ENCODE measurements at places on chromosomes 4 and X.

DNA sequence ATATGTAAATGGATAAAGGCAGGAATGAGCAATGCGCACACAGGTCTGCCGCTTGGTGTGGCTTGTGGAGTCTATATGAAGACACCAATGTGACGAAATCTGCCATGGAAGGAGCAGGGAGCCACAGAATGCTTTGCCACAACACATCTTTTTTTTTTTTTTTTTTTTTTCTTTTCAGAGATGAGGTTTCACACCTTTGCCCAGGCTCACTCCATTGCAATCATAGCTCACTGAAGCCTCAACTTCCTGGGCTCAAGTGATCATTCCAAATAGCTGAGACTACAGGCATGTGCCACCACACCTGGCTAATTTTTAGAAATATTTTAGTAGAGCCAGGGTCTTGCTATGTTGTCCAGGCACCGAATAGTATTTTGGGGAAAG lies 17.4 kb upstream of the SLC34A2 start:
- DNase-seq: no peak

GRCh38 chr4:11904846-11905739 lies 476.4 kb upstream of the HS3ST1 start:
- no peak for DNase-seq

DNA sequence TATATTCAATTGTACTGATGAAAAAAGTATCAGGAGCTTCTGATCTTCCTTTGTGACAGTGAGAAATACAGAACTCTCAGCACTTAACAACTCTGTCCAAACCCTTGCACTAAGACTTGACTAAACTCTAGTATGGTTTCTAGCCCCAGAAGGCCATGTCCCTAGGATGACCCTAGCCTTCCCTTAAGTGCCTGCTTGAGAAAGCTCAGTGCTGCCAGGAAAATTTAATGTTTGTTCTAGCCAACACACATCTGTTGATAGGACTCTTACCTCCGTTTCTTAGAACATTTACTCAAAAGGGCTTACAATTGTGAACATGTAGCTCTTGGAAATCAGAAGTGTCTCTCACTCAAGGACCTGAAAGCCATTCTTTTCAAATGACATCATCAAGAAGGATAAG lies 1055.2 kb upstream of the FTHL17 start:
- DNase-seq: no peak

GRCh38 chr4:15348236-15348635 lies 79.6 kb upstream of the C1QTNF7 start:
- DNase-seq: no peak

DNA sequence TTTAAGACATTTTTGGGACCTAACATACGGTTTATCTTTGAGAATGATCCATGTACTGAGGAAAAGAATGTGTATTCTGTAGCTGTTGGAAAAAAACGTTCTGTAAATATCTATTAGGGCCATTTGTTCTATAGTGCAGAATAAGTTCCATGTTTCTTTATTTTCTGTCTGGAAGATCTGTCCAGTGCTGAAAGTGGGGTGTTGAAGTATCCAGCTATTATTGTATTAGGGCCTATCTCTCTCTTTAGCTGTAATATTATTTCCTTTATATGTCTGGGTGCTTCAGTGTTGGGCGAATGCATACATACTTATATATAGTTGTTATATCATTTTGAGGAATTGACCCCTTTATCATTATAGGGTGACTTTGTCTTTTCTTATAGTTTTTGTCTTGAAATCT lies 24.7 kb downstream of the MAGEC1 start:
- no peak for DNase-seq

DNA sequence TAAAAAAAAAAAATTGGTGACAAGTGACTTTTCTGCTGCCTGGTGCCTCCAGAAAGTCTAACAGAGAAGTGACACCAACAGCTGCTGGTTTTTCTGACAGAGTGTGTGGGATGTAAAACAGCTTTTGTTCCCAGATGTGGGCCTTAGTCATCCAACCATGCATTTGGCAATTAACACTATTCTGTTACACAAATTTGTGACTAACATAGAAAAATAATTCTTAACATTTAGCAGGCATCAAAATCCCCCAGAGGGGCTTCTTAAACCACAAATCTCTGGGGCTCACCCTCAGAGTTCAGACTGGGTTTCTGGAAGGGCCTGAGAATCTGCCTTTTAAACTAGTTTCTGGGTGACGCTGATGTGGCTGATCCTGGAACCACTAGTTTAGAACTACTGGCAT lies 100.5 kb upstream of the PCDH7 start:
- DNase-seq: no peak

DNA sequence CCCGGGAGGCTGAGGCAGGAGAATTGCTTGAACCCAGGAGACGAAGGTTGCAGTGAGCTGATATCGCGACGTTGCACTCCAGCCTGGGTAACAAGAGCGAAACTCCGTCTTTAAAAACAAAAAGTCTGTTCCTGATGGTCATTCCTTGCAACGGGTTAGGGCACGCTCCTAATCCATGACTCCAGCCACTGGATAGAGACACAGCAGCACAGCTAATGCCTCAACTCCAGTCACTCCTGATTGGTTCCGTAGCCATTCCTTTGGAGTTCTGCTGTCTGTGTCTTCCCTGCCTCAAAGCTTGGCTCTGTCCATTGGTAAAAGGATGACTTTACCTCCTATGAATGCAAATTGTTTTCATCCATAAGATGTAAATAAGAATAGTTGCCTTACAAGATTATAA lies 44.3 kb upstream of the FAM9A start:
- DNase-seq: no peak

DNA sequence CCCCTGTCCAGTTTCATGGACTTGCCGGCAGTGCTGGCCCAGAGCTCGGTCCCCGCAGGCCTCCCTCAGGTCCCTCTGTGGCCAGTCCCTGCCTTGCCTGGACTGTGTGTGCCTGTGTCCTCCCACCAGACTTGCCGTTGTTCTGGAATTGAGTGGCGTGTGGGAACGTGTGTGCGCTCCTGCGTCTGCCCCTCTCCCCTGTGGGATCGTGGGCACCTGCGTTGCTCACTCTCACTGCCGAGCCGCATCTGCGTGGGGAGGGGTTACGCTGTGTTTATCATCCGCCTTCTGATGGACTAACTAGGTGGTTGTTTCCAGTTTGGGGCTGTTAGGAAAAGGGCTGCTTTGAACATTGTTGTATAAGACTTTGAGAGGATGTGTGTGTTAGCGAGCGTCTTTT lies 21.2 kb downstream of the PCGF3 start:
- DNase-seq: no peak

DNA sequence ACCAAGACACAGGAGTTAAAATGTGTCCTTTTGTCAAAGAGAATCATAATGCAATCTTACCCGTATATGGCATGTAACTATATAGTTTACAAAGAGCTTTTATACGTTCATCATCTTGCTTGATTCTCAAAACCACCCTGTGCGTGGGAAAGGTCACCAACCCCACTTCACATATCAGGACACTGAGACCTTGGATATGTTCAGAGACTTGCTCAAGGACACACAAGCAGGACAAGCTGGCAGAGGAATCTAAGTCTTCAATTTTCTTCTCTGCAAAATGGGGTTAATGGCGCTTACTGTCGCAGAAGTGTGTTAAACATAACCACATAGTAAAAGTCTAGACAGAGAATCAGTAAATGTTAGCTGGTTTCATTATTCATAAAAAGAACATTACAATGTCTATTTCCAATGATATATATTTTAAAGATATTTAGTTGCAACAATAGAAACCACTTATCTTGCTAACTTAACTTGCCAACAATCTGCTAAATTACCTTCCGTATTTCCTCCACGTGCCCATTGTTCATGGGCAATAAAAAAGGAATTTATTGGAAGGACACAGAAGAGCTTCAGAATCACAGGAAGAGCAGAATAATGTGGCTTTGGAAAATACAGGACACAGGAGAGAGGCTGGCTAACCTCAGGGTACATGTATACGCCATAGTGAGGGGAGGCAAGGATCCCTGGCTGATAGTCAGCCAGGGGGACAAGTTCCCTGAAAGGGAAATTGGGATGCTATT lies 64.6 kb upstream of the TAPT1 start:
- DNase-seq: no peak

DNA sequence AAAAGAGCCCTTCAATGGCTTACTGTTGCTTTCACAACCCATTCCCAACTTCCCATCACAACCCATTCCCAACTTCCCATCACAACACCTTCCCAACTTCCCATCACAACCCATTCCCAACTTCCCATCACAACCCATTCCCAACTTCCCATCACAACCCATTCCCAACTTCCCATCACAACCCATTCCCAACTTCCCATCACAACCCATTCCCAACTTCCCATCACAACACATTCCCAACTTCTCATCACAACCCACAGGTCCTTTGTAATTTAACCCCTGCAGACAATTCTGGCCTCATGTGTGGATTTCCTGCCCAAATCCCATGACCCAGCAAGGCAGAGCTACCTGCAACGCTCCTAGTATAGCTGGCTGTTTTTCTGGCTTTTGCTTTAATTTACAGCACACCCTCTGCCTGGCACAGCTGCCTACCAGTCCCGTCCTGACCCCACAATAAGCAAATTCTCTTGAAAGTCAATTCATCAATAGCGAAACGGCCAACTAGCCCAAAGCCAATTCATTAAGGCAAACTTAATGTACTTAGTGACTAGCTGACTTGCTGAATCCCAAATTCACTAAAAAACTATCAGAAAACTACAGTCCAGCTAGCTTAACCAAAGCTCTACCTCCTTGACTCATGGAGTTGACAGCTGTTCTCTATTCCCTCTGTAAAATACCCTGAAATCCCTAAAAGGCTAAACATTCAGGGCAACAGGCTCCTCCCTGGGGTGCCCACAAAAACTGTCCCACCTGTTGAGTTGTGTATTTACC lies 75.6 kb downstream of the AFAP1 start:
- no peak for DNase-seq

- DNase-seq: no peak
Measured at GRCh38 chr4:7201420-7202305, 9.3 kb downstream of the SORCS2 start.

DNA sequence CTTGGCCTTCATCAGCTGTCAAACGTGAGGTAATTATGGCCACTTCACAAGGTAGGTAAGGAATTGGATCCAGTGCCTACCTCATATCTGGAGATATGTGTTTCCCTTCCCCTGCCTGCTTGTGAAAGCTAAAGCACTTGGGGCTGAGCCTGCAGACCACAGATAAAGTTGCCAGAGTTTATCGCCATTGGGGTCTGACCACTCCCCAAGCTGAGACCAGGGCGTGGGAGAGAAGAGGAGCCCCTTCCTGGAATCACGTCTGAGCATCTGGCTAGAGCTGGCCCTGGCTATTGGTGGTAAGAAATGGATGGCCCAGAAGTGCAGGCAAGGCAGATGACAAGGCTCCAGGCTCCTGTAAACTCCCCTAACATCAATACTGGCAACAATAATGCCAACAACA lies 2.7 kb downstream of the ALAS2 start:
- DNase-seq: no peak

DNA sequence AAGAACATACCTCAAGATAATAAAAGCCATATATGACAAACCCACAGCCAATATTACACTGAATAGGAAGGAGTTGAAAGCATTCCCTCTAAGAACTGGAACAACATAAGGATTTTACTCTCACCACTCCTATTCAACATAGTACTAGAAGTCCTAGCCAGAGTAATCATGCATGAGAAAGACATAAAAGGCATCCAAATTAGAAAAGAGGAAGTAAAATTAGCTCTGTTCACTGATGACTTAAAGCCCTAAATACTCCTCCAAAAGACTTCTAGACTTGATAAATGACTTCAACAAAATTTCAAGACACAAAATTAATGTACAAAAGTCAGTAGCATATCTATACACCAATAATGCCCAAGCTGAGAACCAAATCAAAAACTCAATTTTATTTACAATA lies 235.7 kb downstream of the NKX6-1 start:
- no peak for DNase-seq

DNA sequence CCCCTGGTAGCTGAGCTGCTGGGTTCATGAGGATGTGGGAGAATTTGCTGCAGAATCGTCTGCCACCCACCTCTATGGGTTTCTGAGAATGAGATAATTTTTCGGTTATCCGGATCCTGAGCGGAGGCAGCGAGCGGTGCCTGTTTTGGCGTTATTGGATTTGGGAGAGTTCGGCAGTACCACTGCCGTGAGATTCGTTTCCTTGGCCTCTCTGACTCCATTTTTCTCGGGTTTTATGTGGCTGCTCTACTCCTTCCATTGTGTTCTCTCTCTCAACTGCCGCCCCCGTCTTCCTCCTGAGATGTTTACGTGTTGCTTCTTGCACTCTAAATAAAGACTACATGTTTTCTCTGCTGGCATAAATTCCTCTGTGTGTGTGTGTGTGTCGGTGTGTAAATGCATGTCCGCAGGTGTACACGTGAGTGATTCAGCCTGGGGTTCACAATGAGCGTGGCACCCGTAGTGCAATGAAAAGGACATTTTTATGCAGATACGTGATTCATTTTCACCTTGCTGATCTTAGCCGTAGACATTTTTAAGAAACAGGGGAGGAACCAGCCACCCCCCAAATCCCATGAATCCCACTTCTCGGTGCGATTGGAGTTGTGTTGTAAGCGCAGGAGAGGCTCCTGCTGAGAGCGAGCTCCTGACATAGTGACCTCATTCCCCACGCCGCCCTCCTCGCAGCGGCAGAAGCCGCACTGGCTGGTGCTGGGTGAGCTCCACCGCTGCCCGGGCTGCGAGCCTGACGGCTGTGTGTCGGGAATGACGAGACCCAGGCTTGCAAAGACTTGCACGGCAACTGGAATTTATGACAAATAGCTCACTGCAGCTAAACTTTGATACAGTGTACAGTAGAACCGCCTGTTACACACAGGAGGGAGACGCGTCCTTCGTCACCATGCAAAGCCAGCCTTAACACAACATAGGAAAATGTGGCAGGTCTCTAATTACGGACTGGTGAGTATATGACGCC lies 82.2 kb downstream of the STOX2 start:
- DNase-seq: no peak

- DNase-seq: no peak
Measured at GRCh38 chr4:76055016-76055415, 19.1 kb upstream of the CXCL11 start.

- DNase-seq: no peak
Measured at GRCh38 chrX:120001787-120002186, 58.2 kb upstream of the NKAP start.

- DNase-seq: no peak
Measured at GRCh38 chrX:41142130-41142910, 57.1 kb downstream of the USP9X start.

GRCh38 chr4:121182296-121182695 lies 18.2 kb upstream of the TNIP3 start:
- no peak for DNase-seq

GRCh38 chrX:148215726-148216125 lies 234.6 kb downstream of the FMR1NB start:
- no peak for DNase-seq

DNA sequence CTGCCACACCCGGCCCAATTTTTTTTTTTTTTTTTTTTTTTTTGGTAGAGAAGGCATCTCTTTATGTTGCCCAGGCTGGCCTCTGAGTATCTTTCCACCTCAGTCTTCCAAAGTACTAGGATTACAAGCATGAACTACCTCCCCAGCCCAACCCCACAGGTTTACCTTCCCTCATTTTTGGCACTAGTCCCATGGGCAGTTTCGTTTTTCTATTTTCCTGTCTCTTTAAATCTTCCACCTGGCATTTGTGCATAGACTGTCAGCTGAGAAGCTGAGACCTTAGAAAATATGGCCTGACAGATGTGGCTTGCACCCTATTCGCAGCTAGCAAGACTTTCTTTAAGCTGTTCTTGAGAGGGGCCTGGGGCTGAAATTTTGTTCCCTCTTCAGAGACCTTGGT lies 27.9 kb downstream of the TNIP2 start:
- DNase-seq: no peak

GRCh38 chr4:188903986-188904385 lies 764.7 kb downstream of the TRIML1 start:
- no peak for DNase-seq
